Left lung (tissue), 14 donors: ENCODE measurements at places on chromosomes 16 and 17. TPM values are rescaled to one million over a fixed set of nuclear protein-coding genes. Genes with fewer than 3 reads are reported as not detected.

DNA sequence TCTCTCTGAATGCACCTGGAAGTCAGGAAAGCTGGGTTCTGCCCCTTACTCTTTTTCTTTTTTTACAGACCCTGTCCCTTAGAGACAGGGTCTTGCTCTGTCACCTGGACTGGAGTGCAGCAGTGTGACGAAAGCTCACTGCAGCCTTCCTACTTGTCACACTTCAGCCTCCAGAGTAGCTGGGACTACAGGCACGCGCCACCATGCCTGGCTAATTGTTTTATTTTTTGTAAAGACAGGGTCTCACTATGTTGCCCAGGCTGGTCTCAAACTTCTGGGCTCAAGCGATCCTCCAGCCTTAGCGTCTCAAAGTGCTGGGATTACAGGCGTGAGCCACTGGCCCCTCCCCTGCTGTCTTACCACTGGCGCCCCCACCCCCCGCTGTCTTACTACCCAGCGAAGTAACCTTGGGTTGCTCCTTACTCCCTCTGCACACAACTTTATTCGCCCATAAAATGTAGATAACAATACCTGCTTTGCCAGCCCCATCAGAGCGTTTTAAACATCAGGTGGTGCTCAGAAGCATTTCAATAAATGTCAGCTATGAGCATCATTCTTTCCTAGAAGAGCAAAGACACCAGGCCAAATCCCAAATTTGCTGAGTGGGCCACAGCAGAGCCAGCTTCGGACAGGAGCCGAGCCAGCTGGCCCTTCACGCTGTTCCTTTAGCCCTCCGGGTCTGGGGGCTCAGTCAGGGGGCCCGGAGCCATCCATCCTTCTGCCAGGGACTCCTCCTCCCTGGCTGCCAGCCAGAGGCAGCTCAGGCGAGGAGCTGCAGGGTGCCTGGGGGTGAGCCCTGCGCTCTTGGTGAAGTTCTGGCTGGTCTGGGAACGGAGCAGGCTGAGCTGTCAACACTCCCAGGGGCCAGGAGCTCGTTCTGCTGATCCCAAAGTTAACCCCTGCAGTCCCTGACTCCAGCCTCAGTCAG lies 24.4 kb downstream of the SRL start:
- DNase-seq: peak; percentile 80

GRCh38 chr17:82085031-82085861 lies 12.8 kb downstream of the FASN start:
- no peak for DNase-seq

Gene CCL22
- 0.22 TPM for polyA plus RNA-seq

DNA sequence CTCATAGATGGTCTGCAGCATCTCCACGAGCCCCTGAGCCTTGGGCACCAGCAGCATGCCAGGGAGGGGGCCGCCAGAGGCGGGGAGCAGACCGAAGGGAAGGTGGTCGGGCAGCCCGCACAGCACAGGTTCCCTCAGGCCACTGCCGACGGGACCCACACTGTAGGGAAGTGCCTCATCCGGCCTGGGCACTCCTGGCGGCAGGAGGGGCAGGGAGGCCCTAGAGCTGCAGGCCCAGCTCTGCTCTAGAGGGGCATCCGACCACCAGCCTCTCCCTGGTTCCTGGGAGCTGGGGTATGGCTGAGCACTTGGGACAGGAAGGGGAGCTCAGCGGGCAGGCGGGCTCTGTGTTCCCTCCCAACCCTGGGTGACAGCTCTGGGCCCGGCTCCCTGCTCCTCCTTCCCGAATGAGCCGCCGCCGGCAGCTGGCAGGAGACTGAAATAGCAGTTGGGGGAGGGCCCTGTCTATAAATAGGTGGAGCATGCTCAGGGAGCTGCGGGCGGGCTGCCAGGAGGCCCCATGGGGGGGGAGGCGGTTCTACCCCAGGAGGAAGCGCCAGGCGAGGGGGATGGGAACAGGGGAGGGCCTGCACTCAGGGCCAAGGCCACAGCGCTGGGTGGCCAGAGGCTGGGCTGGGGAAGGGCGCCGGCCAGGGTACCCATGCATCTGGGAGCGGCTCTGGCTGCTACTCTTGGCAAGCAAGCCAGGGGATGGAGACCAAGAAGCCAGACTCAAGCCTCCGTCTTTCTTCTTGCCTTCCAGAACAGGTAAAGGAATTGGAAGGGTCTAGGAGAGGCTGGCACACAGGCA lies 12.4 kb downstream of the HDAC5 start:
- peak; percentile 96 for DNase-seq

Gene C16orf96
- 0.45 TPM for polyA plus RNA-seq

DNA sequence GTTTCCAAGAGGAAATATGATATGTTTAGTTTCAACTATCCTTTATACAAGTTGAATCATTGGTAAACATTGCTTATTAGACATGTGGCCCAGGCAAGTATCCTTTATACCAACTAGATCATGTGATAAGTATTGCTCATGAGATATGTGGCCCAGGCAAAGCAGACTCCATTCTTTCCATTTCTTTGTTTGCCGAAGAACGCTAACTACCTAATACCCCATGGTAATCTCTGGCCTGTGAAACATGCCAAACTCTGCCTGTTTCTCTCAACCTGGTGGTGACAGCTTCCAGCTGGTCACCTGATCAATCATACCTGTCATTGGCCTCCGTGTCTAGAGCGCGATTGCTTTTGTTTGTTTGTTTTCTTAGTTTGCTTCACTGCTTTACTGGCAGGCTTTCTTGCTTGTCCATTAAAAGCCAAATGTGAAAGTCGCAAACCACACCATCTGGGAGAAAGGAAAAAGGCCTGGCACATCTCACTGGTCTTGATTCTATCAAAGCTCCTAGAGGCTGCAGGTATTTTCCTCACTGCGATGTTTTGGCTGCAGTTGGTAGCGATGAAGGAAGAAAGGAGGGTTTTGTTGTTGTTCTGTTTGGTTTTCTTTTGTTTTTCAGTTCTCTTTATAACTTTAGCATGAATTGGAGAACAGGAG lies 686.2 kb downstream of the KCNJ2 start:
- no peak for DNase-seq

DNA sequence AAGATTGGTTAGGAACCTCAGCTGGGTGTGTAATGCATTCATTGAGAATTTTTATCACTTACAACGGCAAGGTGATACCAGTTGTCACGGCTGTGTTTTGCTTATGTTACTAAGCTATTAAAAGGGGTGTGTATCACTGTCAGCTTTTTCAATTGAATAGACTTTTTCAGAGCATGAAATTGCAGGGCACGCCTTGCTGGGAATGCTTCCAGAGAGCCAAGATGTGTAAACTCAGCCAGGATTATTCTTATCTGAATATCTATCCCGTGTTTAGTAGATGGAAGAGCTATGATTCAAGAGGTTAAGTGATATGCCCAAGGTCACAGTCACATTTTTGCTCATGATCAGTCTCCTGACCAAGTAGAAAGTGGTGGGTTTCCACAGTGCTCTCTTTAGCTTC lies 6.6 kb upstream of the TEKT3 start:
- no peak for DNase-seq

- DNase-seq: no peak
These were observed 13.2 kb upstream of the RGS9 start for GRCh38 chr17:65123757-65124675.

GRCh38 chr17:61393550-61393903 lies 6.1 kb upstream of the TBX2 start:
- peak; percentile 56 for DNase-seq

GRCh38 chr16:75351183-75351582 lies 82.1 kb downstream of the CFDP1 start:
- DNase-seq: no peak

DNA sequence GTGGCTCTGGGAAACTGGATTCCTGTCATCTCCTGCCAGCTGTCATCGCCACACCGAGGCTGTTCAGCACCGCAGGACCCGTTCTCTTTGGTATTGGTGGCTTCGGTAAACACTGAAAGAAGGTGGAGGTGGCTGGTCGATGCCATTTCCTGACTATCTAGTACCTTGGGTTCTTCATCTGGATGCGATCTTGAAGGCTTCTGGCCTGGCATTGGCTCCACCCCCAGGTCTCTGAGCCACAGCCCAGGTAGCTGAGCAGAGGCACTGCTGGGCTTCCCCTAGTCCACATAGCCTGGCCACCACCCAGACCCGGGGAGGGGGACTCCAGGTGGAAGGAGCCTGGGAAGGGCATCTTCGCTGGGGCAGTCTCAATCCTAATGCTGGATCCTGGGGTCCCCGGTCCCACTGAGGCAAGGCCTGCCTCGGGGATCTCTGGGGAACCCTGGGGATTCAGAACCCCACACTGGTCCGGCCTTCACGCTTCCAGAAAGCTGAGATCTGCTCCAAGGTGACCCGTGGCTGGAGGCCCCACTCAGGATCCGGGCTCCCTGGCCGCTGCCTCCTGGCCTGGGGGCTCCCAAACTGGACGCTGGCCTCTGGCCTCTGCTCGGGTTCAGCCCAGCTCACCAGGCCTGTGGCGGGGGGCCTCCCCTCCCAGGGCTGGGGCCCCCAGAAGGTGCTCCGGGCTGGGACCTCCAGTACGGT lies 1.8 kb downstream of the C16orf54 start:
- no peak for DNase-seq

DNA sequence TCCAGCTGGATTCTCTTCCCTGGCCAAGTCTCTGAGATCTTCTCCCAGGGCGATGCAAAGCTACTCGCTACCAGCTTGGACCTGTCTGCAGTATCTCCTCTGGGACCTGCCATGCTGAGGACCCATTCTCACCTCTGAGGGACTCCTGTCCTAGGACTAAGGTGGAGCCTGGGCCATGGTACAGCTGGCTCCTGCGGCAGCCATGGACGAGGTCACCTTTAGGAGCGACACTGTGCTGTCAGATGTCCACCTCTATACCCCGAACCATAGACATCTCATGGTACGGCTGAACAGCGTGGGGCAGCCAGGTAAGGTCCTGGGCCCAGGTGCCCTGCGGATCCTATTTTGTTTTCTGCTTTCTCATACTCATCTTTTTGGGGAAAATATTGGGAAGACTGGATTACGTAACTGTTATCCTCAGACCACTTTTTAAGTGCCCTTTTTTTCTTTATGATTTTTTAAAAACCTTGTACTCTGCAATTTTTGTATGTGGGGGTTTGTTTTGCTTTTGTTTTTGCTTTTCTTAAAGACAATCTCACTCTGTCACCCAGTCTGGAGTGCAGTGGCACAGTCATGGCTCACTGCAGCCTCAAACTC lies 4.1 kb downstream of the METTL22 start:
- DNase-seq: no peak

DNA sequence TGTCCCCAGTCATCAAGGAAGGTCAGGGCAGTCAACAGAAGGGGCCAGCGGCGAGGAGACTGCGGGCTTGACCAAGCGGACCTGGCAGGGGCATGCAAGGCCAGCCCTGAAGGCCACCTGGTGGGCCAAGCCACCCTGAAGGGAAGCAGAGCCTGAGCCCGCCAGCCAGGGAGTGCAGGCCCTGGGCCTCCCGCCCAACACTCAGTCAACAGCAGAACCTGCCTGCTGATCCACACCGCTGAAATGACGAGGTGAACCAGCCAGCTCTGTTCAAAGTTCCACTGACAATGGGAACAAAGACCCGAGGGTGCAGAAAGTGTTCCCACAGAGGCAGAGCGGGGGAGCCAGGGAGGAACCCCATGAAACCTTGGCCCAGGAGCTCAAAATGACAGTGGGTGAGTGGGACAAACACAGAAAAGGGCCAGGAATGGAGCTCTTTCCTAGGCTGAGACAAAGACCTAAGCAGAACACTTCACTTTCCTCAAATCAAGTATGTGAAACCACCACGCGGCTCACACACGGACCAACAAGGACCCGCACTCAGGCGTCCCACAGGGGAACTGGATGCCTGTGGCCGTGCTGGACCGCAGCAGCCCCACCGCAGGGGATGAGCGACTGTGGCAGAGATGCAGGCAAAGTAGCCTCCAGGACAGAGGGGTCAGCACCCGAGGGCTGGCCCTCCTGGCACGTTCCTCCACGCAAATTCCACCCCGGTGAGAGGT lies 12.0 kb downstream of the AXIN1 start:
- DNase-seq: no peak

GRCh38 chr16:35743101-35743692 lies 2283.8 kb downstream of the TP53TG3F start:
- DNase-seq: no peak

Gene CARD14
- 3.2 TPM for polyA plus RNA-seq

GRCh38 chr16:8551388-8552332 lies 38.7 kb downstream of the TMEM114 start:
- no peak for DNase-seq

GRCh38 chr17:81302324-81302723 lies 7.2 kb upstream of the SLC38A10 start:
- DNase-seq: peak; percentile 45

DNA sequence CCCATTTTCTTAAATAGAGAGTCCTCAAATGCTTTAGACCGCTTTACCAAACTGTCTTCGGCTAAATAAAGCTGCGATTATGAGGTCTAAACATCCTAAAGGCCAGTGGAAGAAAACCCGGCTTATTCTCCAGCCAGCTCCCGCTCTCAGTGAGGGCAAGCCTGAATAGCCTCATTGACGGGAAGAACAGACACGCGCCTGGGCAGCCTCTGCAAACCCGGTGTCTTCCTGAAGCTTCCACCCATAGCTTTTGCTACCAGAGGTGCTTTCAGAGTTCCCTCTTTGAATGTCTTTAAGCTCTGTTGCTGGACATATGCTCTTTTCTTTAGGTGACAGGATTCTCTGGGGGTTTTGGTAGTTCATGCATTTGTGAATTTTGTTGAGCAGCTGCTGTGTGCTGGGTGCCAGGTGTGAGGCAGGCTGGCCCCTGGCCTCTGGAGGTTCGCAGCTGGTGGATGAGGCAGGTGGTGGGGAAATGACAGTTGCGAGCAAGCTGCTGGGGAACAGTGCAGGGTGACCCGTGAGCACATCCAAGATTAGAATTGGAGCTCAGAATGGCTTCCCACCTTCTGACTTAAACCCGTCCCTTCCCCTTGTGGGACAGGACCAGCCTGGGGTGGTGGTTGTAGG lies 44.7 kb downstream of the CRISPLD2 start:
- DNase-seq: no peak

DNA sequence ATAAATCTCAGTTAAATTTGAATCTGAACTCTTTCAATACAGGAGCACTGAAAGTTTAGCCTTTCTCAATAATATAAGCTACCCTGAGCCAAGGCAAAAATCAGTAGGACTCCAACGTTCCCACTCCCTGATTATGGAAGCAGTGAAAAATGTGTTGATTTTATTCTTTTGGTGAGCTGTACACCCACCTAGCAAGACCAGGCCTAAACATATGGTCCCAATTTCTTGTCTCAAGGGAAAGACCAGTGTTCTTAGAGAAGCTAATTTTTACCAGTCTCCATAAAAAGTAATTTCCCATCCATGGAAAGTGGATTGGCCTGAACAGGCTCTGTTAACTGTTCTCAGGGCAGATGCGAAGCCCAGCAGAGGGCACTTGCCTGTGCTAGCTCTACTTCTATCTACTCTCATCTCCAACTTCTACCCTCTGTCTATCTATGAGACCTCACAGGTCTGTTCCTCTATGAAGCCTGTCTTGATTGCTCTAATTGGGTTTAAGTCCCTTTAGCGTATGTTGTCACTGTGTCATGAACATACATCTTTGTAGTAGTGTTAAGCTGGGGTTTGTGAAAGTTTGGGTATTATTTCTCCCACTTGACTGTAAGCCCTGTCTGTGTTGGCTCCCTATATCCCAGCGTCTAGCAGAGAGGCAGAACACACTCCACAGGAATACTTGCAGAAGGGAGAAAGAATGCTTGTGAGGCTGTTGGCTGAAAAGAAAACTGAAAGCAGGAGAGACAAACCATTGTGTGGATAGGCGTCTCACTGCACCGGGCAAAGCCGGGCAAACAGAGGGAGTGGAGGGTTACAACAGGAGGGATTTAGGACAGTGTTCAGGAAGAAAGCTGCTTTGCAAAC lies 167.1 kb upstream of the MAF start:
- no peak for DNase-seq

Gene SLC16A11
- 1.2 TPM for polyA plus RNA-seq

Gene TTYH2
- 16.6 TPM for polyA plus RNA-seq
